ENCODE measurements at places on chromosomes 7 and 10. TPM values are rescaled to one million over a fixed set of nuclear protein-coding genes. Genes with fewer than 3 reads are reported as not detected.

Gene GIMAP8
- 47.7 TPM for total RNA-seq

Gene COL26A1
- 11.8 TPM for total RNA-seq

Gene LRRD1
- total RNA-seq = not detected

Gene TAS2R5
- 5.9 TPM for total RNA-seq

Gene ASIC3
- total RNA-seq = not detected
